ENCODE measurements at places on chromosomes 4 and X. TPM values are rescaled to one million over a fixed set of nuclear protein-coding genes. Genes with fewer than 3 reads are reported as not detected.

Gene HERC5
- total RNA-seq = 5.1 TPM

Gene TCEAL3
- total RNA-seq = 19.9 TPM

Gene SLC10A6
- total RNA-seq = not detected

Gene F8
- total RNA-seq = 7.9 TPM

Gene COX7B
- 432 TPM for total RNA-seq

Gene MPC1L
- total RNA-seq = not detected

Gene AMTN
- total RNA-seq = not detected

Gene ERAS
- not detected for total RNA-seq

Gene VSIG4
- not detected for total RNA-seq

Gene TLR6
- total RNA-seq = 2.3 TPM

Gene BEX2
- total RNA-seq = 0.19 TPM

Gene RPGR
- total RNA-seq = 5.9 TPM

Gene TCP11X2
- total RNA-seq = not detected

Gene PPP2R3B
- total RNA-seq = 13.0 TPM

Gene PCDH19
- total RNA-seq = under 0.01 TPM

Gene PROM1
- total RNA-seq = 0.85 TPM

Gene IBSP
- total RNA-seq = 0.19 TPM

Gene TKTL2
- not detected for total RNA-seq

Gene SHROOM4
- 2.0 TPM for total RNA-seq
